ENCODE measurements at places on chromosomes 3 and 15.

DNA sequence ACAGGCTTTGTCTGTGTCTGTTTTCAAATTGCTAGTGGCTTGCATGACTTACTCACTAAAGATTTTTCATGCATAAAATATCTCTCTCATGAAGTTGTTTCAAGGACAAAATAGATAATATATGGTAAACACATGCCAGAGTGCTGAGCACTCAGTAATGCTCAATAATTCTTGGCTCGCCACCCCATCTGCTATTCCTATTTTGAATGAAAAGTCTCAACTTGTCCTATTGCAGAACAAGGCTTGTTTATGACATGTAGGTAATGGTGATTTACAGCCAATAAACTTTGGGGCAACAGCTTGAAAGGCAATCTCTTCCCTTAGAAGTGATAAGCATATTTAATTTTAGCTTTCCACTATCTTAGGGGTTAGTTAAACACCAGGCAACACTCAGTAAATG, 789.0 kb upstream of the ROBO1 start:
- peak; percentile 40 for DNase-seq

- no peak for DNase-seq
These were observed 34.9 kb downstream of the LRRC3B start for GRCh38 chr3:26657348-26657976.

DNA sequence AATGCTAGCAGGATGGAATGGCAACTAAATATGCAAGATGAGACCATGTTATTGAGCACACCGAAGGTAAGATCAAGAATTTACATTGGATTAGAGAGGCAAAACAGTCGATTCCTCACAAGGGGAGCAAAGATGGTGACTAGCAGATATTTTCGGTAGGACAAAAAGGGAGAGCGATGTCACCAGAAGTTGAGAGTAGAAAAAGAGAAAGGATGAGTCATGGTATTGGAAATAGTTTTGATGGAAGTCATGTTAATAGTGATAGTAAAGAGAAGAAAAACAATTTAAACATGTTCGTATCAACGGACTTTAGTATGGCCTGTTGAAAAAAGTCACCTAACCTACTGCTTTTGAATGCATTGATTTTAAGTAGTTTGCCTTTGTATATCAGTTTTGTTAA, 55.0 kb downstream of the UBE2E2 start:
- peak; percentile 49 for DNase-seq

- DNase-seq: peak; percentile 92
These were observed 285.8 kb upstream of the SEMA6D start for GRCh38 chr15:47431501-47431900.

DNA sequence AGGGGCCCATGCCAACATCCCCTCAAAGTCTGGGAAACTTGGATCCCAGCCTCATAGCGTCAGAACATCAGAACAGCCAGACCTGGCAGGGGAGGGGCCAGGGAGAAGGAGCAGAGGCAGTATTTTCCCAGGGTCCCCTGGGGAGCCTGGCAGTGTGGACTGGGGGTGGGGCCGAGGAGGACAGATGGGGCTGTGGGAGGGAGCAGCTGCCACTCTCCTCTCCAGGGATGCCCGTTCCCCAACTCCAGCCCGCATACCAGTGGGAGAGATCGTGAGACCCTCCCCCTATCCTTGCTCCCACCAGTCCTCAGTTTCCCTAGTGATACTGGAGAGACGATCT, 6.5 kb upstream of the DNAJB8 start:
- no peak for DNase-seq

DNA sequence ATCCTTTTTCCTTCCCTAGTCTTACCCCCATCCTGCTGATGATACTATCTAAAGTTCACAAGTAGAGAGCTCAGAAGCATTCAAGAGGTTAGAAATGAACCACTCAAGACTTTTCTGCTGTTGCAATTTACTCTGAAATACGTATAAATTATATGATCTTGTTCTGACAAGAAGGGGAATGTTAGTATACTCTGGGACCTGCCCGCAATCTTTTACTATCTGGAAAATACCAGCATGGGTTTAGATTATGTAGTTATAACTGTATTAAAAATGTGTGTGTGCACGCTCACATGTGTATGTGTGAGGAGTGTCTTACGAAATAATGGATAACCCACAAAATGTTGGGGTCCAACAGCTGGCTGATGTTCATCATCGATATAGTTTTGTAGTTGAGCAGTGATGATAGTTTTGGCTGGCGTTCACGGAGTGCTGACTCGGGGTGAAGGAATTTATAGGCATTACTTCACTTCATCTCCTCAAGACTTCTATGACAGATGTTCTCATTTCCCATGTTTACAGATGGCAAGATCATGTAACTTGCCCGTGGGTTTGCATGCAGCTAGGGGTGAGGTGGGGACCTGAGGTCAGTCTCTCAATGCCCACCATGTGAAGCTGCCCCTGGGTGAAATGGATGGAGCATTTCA, 297.5 kb upstream of the LYSMD4 start:
- DNase-seq: peak; percentile 18

- no peak for DNase-seq
These were observed 76.9 kb downstream of the THRB start for GRCh38 chr3:24417730-24418129.

DNA sequence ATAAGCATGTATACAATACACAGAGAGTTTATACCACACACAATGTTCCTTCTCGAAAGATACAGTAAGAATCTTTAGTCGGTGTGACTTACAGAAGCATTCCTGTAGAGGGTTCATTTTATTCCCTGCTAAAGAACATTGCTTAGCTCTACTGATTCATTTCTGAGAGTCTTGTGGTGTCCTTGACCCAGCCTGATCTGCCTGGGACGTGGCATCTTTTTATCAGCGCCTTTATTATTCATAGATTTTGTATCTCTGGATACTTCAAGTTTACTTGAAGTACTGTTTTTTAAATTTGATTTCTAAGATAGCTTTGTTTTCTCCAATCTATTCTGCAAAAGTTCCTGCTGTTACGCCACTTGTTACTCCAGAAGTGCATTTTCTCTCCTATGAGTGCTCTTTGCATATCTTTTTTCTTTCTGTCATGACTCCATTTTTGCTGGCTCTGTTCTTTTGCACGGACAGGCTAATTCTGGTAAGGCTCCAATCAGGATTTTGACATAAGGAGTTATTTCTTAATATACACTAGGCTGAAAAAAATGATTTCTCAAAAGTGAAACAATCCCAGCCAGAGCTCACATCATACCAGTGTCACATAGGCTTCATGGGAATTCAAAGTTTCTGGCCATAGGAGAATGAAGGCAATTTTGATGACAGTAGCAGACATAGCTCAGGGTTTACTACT, 114.5 kb upstream of the TNIK start:
- peak; percentile 3 for DNase-seq

- no peak for DNase-seq
These were observed 65.8 kb downstream of the CADPS start for GRCh38 chr3:62809369-62809768.

DNA sequence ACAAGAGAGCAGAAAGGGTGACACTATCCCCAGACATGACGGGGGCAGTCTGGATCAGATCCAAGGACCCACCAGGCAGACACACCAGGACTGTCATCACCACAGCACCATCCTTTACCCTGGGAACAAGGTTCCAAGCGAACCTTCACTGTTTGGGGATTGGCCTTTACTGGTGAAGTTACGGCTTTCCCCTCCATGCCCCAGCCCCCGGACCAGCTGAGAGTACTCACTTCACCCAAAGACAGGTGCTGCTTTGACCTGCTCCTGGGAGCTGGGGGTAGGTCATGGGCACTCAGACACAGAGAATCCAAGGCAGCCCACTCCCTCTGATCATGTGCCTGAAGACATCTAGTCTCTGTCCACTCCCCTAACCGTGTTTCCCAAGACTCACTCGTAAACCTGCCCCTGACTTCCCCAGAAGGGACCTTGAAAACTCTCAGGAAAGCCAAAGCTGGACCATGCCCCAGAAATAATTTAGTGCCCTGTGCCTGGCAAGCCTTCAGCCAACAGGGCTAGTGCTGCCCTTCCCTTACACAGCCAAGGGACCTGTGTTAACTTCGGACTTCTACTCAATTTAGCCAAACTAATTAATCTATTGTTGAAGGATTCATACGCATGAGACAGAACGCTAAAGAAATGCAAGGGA, 2.8 kb downstream of the RRP9 start:
- no peak for DNase-seq

DNA sequence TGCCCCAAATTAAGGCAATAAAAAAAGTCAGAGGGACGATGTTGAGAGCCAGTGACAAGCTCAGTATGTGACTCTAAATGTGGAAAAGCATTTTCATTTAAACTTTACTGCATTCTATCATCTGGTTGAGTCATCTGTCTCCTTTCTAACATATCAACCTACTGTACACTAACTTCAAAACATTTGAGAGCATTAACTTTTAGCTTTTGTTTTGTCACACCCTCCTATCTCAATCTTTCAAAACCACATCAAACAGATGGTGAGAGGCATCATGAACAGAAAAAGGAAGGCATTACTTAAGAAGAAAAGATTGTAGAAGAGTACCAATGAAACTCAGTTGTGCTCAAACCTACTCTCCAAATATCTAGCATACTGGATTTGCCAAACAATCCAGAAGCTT, 4.8 kb downstream of the LRRC58 start:
- DNase-seq: peak; percentile 48

- no peak for DNase-seq
These were observed 5.8 kb upstream of the RAD51 start for GRCh38 chr15:40688932-40689799.

GRCh38 chr3:67381667-67382272, 272.6 kb downstream of the SUCLG2 start:
- DNase-seq: peak; percentile 44

- DNase-seq: no peak
These were observed 1501.2 kb upstream of the CADM2 start for GRCh38 chr3:83457551-83457950.

DNA sequence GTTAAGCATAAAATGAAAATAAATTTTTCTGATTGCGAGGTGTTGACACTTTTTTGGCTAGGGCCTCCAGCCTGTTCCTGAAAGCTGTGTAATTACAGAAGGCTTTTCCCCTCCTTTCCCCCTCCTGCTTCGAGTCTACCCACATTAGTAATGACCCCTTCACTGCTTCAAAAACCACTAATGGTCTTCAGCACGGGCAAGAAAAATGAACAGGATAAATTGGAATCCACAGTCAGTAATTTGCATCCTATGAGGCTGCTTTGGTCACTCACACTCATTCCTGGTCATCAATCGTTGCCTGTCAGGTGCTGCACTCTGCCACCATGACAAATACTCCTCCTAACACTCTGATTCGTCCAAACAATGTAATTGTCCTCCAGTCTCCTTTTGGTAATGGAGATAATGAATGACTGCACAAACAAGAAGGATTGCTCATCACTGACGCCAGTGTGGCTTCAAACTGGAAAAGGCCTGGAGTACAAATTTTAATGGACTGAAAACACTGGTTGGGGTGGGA, 148.6 kb downstream of the MEIS2 start:
- DNase-seq: peak; percentile 11

DNA sequence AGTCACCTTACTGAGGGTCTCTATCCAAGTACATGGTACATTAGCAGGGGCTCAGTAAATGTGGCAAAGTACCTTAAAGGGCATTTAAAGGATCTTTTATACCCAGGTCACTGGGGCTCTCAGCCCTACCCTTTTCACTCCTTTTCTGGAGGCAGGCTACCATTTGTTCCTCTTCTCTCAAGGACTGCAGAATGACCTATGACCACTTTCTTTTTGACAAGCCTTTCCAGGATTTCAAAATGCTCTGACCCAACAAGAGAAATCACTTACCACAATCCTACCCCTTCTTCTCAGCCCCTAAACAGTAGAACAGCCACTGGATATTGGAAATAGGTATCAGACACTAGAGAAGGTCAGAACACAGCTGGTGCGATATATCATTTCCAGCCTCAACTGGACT, 221.8 kb upstream of the TPRG1 start:
- no peak for DNase-seq

- peak; percentile 46 for DNase-seq
These were observed 53.4 kb upstream of the EIF5A2 start for GRCh38 chr3:170961616-170962400.

DNA sequence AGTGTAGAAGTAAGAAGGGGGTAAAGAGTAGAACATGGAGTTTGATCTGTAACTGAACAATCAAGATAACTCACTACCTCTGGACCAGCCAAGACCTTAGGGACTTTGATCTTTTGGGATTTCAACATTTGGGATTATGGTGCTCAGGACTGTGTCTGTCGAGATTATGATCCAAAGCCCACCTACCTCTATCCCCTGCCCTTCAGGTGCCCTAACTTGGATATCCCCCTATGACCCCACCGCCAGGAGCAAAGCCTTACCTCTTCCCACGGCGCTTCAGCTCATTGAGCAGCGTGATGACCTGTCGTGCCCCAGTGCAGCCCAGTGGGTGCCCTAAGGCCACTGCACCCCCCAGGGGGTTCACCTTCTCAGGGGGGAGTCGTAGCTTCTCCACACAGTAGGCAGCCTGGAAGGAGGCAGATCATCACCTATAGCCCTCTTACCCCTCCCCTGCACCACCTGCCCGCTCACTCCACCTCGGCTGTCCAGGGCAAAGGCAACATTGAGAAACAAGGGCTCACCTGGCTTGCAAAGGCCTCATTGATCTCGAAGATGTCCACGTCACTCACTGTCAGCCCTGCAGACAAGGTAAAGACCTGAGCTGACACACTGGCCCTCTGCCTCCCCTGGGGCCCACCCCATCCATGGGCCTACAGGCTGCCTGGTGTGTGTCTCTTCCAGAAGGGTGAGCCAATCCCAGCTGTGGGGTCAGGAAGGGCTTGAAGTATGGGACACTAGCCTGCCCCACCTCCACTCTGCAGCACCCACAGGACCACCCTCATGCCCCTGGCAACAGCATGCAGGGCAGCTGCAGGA, 11.4 kb downstream of the ACAA1 start:
- no peak for DNase-seq

DNA sequence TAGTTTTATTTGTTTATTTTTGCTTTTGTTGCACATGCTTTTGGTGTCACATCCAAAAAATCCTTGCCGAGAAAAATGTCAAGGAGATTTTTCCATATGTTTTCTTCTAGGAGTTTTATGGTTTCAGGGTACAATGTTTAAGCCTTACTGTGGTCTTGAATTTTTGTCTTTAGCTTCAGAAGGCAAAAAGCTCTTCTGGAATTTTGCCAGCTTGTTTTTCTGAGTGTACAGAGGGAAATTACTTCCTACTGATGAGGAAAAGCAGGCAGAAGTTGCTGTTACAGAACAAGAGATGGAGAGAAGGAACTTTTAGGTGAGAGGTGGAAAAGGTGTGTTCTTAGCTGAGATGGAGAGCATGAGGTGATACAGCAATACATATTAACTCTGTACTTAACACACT, 59.6 kb downstream of the UBE2E2 start:
- no peak for DNase-seq
